ENCODE measurements at places on chromosomes 1 and 21.

DNA sequence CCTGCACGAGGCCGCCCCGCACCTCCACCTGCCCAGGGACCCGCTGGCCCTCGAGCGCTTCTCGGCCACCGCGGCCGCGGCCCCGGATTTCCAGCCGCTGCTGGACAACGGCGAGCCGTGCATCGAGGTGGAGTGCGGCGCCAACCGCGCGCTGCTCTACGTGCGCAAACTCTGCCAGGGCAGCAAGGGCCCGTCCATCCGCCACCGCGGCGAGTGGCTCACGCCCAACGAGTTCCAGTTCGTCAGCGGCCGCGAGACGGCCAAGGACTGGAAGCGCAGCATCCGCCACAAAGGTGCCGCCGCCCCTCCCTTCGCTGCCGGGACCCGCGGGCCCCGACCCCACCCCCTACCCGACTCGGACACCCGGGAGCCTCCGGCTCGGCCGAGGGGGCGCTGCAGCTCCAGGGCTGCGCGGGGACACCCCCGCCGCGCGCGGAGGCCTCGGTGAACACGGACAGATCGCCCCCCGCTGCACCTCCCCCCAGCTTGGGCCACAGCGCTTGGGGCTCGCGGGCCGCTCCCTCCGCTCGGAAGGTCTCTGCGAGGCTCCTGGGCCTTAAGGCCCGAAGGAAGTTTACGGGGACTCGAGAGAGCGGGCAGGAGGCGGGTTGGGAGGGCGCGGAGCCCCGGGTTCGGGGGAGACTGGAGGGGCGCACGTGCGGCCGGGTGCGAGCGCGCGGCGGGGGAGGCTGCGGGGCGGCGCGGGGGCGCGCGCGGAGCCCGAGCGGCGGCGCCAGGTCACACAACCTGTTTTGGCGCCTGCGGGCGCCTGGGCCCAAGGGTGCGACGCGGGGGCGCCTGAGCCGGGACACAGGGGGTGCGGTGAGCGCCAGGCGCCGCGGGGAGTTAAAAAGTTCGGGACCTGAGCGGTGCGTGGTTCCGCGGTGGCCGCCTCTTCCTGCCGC lies 1.2 kb downstream of the SAMD11 start:
- DNase-seq, result no peak

- DNase-seq, result peak; percentile 57
These were observed 18.5 kb downstream of the CLCA1 start for GRCh38 chr1:86487131-86487810.

DNA sequence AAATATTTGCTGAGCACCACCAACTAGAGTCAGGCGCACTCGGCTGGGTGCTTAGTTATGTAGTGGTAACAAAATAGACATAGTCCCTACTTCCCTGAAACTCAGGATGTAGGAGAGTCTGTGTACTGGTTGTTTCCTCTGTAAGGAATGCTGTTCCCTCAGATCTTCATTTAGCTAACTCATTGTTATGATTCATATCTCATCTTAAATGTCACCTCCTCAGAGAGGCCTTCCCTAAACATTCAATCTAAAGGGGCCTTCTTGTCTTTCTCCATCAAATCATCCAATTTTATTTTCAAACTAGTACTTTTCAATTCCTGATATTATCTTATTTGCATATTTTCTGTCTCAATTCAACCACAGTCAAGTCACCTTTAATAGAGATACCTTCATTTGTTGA lies 132.9 kb downstream of the PIK3R3 start:
- DNase-seq, result no peak

DNA sequence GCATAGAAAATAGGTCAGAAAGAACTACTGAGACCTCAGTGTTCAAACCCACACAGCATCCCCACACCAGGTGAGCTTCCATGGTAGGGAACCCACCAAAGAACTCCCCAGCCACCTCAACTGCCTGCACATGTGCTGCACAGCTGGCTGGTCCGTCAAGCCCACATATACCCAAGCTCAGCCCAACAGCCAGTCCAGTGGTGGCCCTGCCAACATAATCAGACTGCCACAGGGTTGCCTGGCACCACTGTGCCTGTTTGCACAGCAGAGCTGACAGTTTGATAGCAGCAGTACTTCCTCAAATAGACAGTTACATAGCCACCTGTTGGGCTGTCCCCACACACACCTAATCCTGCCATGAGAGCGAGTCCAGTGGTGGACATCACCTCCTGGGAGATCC lies 283.3 kb upstream of the PRMT6 start:
- no peak for DNase-seq

DNA sequence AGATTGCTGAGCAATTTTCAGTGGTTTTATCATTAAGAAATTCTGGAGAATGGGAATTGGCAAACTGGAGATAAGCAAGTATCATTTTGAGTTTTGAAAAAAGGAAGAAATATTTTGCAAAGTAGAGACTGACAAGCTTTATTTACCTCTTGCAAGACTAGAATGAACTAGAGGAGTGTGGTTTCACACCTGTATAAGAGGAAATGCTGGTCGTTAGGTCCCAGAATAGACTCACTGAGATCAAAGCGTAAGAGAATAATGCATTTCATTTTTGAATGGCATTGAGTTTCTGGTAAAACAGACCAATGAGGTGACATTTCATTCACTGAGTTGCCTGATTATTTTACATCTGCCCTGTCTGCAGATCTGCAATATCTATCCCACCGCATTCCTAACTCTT lies 308.1 kb downstream of the ADGRL2 start:
- no peak for DNase-seq

GRCh38 chr1:112470966-112471365 lies 37.8 kb upstream of the WNT2B start:
- DNase-seq, result no peak

- no peak for DNase-seq
These were observed 6.1 kb upstream of the TRAF3IP3 start for GRCh38 chr1:209749670-209750323.

GRCh38 chr1:111873460-111874030 lies 115.9 kb downstream of the KCND3 start:
- DNase-seq, result no peak

- DNase-seq, result no peak
These were observed 2.1 kb downstream of the SAMSN1 start for GRCh38 chr21:14543983-14544382.

DNA sequence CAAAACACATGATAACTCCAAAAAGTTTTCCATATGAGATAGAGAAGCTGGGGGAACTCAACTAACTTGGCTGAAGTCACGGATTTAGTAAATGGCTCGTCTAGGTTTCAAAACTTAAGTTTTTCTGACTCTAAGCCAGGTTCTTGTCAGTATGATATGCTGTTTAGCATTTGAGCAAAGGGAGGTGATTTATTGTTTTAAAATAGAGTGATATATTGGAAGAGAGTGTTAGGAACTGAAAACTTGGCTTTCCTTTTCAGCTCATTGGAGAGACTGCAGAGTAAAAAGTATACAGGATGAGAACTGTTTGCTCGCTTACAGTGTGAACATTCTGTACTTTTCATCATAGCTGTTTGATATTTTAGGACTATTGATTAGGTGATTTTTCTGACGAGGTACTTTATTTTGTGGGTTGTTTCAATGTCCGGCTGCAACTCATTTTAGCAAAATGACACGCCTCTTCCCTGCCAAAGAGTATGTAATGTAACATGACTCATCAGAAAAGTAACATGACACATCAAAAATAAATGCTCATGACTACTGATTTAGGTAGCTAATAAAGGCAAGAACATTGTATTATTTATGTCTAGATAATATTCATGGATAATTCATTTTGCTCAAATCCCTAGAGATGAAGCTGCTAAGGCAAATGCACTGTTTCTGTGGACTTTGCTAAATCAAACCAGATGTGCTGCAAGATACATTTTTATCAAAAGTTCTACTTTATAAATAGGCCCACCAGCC lies 355.1 kb downstream of the GPATCH2 start:
- DNase-seq, result no peak

DNA sequence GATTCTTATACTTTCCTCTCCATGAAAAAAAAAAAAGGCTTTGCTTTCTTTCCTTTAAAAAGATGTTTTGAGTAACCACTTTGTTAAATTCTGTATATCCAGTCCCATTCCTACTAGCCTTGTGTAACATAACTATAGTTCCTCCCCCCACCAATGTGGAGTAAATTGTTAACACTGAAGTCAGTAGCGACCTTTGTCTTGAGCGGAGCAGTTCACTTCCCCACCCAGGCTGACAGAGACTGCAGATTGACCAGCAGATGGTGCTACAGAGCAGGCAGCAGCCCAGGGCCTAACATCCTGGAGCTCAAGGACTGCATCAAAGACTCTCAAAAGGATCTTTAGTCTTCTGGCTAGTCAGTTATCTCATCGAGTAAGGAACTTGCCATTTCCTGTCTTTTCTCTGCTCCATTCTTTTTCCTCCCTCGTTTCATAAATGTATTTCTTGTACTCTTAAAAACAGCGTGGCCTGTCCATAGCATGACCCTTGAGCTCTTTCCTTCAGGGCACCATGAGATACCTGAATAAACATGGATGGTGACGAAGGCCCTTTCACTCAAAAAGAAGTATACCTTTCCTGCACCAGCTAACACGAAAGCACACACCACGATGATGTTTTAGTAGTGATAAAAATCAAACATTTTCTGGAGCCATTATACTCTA lies 503.5 kb upstream of the PKN2 start:
- DNase-seq, result peak; percentile 44

DNA sequence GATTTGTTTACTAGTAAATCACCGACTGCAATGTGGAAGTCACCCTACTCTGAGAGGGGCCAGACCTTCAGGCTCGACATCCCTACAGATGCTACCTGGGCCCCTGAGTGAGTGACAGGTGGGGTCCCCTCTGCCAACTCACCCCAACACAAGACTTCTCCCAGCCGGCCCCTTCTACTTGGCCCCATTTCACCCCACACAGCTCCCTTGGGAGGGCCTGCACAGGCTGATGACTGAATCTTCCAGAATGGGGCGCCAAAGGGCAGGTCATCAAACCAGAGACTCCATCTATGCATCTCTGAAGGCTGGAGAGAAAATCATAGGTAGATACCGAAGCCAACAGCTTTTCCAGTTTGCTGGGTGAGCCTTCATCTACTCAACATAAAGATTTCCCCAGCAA lies 9.4 kb upstream of the S100A8 start:
- no peak for DNase-seq

- DNase-seq, result no peak
These were observed 81.5 kb downstream of the CAMK2N1 start for GRCh38 chr1:20404466-20404865.

GRCh38 chr1:13699936-13700520 lies at the start of gene PRDM2:
Gene PRDM2 (plus strand): TSS chr1:13700188. CDS start chr1:13715606, 15,418 bp downstream.
- DNase-seq, result no peak

DNA sequence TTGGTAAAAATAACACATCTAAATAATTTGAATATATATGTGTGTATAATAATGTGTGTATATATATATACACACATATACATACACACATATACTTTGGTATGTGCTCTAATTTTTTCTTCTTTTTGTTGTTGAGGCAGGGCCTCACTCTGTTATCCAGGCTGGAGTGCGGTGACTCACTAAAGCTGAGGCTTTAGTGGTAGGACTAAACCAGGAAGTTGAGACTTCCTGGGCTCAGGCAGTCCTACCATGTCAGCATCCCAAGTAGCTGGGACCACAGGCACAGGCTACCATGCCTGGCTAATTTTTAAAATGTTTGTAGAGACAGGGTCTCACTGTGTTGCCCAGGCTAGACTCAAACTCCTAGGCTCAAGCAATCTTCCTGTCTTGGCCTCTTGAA lies 46.7 kb upstream of the CXADR start:
- DNase-seq, result no peak

All from AG09319 (cell line).